ENCODE measurements at places on chromosomes 6 and 20. TPM values are rescaled to one million over a fixed set of nuclear protein-coding genes. Genes with fewer than 3 reads are reported as not detected.
A peak's percentile ranks its signal among the peaks of the same experiment; 100 is the strongest.

DNA sequence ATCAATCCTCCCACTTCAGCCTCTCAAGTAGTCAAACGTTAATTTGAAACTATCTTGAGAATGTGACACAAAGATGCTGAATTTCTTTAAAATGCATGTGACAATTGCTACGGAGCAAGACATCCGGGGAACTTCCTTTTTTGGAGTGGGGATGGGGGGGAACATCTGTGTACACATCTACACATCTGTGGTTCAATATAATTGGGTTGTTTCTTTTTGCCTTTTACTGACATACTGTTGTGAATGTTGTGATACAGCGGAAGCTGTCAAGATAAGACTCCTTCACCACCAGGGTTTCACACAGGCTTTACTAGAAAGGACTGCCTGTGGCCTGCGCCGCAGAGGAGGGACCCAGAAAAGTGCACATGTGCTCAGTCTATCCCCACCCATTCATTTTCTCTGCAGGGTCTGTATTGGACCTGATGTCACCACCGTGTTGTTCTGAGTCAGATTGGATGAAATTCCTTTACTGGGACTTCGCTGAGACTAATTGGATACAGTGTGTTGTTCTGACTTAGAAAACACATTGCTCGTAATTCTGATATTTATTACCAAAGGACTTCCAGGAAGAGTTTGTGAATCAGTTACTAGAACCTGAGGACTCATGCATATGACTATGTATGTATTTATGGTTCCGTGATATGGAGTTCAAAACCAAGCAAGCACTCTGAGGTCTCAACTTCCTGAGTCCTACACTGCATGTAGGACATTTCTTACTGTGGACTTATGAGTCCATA is 98.7 kb upstream of the SGK1 start:
- DNase-seq: peak; percentile 37

The ISM1 gene
- total RNA-seq: not detected

The MMP24 gene
- total RNA-seq: not detected

- DNase-seq: peak; percentile 38
Observed at GRCh38 chr6:161066511-161066910, 74.9 kb downstream of the MAP3K4 start.

DNA sequence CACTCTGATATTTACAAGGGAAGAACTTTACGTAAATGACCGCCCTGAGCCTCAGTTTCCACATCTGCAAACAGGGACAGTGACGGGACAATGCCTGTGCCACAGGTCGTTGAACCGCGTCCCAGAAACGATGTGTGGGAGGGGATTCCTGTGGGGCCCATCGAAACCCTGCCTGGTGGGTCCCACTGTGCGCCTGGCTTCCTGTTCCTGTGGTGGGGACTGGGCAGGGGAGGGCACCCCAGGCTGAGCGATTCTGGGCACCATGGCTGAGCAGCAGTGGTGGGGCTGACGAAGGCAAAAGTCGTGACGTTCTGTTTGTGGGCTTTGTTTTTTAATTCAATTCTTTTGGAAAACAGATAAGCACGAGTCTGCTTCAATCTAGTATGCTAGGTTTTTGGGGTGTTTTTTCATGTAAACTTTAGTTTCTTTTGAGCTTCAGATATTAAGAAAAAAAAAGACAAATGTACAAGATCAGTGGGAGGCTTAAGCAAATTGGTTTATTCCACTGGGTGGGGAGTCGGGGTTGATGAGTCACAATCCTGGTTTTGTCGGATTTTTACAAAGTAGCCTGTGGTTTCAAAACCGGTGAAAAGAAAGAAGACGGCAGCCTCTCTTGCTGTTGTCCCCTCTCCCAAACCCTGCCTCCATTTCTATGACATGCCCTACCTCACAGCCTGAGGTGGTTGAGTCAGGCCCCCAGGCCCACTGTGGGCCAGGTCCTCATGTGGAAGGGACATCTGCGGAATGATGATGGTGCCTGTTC is 40.4 kb downstream of the GNAS-AS1 start:
- no peak for DNase-seq

The MYH7B gene
- total RNA-seq: under 0.01 TPM

The MAS1 gene
- total RNA-seq: not detected

The GSTA3 gene
- not detected for total RNA-seq

DNA sequence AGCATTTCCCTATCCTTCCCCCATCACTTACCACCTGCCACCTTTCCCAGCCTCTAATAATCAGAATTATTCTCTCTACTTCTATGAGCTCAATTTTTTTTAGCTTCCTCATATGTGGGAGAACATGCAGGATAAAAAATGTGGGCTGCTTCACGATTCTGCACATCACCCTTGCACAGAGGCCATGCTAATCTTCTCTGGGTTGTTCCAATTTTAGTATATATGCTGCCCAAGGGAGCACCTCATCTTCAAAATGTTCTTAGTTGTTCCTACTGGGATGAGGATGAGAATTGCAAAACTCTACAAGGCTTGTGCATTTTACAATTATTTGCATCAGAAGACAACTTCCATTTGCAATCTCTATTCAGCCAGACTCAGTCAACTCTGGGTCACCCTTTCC is 58.1 kb downstream of the LAMA4 start:
- no peak for DNase-seq

The TP53INP2 gene
- total RNA-seq: 0.53 TPM

The TMEM244 gene
- total RNA-seq: not detected

- no peak for DNase-seq
Observed at GRCh38 chr6:103983860-103984259, 875.9 kb downstream of the HACE1 start.

- peak; percentile 42 for DNase-seq
Observed at GRCh38 chr6:147204060-147204785, at the start of gene STXBP5. Gene STXBP5, plus strand, starts transcription at chr6:147204417. Its CDS starts 116 bp downstream, at chr6:147204533.

- no peak for DNase-seq
Observed at GRCh38 chr6:707576-708236, 14.8 kb upstream of the EXOC2 start.

All from bronchial epithelial cell (primary cell).